ENCODE measurements at places on chromosomes 6 and 20.

DNA sequence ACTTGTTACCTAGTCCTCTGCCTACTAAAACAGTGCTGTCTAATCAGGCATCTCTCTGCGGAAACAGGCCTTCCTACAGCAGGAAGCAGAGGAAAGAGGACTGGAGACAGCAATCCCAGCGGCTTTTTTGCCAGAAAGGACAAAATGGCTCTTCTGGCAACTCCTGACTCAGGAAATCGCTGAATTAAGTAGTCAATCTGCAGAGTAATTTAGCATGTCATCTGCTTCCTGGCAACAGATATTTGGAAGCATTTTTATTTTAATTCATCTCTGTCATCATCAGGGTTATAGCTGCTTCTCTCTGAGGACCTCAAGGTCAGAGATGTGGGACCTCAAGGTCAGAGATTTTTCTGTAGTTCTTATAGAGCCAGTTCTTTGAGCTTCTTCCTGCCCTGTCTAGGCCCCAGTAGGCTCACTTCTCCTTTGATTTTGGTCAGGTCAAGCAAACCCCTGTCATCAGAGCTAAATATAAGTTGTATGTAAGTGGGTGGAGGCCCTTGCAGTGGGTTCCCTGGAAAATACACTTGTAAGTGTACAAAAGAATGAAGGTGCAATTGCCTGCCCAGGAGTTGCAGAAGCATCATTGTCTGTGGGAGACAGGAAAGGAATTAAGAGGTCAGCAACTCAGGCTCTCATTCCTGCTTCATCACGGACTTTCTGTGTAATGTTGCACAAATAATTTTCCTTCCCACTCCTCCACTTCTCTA lies 229.4 kb downstream of the ALDH8A1 start:
- no peak for DNase-seq

DNA sequence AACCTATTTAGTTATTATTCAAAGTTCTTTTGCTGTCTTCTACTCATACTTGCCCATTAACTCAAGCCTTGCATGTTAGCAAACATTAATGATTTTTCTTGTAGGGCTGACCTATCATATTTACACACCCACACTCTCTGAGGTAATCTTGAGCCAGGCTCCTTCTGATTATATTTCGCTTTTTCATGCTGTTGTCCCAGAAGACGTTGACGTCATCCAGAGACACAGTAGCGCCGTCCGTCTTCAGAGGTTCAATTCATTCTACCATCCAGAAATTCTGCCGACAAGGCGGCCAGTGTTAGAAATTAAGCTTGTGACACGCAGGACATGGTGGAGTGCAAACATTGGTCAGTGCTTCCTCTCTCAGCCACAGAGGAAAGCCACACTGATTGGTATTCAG lies 584.7 kb downstream of the BMP2 start:
- no peak for DNase-seq

- no peak for DNase-seq
These were observed 19.2 kb downstream of the MICA start for GRCh38 chr6:31422587-31422986.

- DNase-seq = no peak
These were observed 98.7 kb downstream of the ZMYND8 start for GRCh38 chr20:47257771-47258170.

- peak; percentile 66 for DNase-seq
These were observed 364.1 kb upstream of the BTBD3 start for GRCh38 chr20:11553603-11554002.

DNA sequence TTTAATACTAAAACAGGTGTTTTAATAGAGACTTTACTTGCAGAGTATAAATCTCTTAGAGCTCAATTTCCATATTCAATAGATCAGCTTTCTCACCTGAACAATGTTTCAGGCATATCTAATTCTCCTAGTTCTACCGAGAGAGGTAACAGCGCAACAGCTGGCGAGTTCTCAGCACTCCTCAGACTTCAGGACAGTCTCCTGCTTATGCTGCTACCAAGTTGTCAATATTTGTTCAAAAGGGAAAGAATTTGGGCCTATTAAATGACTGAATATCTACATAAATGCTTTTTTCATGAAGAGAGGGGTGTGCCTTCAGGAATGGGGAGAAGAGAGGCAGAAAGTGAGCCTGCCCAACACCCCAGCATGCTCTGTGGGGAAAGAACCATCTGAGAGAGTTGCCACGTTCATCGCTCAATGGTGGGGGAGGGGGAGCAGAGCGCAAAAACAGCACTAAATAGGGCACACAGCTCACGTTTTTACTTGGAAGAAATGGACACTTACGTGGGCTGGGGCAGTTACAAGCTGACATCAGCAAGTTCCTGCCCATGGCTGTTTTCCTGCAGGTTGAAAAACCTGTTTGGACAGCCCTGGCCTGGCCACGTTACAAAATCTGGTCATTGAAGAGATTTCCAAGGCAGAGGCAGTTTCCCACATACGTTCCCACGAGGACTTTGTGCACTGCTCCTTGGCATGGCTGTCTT lies 38.0 kb downstream of the EZR start:
- DNase-seq = no peak

All from NCI-H526 (cell line).